ENCODE measurements at places on chromosomes 16 and 17.

DNA sequence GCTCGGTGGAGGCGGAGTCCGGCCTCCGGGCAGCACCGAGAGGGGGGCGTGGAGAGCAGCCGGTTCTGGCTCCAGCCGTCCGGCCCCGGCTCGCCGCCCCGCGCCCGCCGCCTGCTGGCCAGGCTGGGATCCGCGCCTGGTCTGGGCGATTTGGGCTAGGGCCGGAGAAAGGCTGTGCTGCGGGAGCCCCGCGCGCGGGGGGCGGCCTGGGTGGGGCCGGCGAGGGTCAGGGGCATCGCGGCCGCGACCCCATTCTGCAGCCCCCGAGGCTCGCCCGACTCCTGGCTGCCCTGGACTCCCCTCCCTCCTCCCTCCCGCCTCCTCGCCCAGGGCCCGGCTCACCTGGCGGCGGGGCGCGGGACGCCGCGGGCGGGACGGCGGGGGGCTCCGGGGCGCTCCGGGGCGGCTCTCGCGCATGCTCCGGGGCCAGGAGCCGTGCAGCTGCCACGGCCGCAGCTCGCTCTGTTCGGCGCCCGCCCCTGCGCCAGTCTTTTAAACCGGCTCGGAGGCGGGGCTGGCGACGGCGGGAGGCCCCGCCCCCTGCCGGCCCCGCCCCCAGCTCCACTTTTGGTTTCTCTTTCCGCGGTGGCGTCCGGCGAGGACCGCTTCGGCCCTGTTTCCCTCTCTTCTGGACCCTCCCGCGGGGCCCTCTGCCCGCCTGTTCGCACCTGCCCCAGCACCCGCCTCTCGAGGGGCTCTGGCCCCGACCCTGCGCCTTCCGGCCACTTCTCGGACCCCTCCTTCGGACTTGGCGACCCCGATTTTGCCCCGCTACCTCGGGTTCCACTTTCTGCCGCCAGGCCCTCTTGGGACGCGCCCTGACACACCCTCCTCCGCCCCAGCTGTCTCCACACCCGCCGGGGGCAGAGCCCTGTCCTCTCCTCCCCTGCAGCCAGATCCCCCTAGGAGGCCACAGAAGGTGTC lies at the start of gene SOCS1:
Gene SOCS1 (minus strand): TSS at position 468 of the 924 bp plus-strand sequence. CDS start 726 bp downstream, outside the sequence.
- DNase-seq, result no peak

- no peak for DNase-seq
Measured at GRCh38 chr17:58968426-58969061, 138.1 kb downstream of the TRIM37 start.

GRCh38 chr17:42340691-42341127 lies 47.5 kb downstream of the STAT3 start:
- no peak for DNase-seq

DNA sequence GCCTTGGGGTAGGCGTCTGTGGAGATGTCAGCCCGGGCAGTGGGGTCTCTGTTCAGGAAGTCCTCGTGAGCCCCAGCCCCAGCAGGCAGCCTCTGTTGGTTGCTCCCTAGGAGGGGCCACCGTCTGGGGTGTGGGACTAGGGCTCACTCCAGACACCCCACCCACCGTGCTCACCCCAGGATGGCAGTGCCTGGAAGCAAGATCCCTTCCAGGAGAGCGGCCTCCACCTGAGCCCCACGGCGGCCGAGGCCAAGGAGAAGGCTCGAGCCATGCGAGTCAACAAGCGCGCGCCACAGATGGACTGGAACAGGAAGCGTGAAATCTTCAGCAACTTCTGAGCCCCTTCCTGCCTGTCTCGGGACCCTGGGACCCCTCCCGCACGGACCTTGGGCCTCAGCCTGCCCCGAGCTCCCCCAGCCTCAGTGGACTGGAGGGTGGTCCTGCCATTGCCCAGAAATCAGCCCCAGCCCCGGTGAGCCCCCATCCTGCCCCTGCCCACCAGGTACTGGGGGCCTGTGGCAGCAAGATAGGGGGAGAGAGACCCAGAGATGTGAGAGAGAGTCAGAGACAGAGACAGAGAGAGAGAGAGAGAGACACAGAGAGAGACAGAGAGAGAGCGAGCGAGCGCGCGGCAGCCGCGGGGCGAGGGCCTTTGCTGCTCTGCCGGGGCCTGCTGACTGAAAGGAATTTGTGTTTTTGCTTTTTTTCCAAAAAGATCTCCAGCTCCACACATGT lies 9.8 kb downstream of the NTHL1 start:
- no peak for DNase-seq

- DNase-seq, result no peak
Measured at GRCh38 chr17:62727916-62728672, 80.0 kb downstream of the MARCHF10 start.

DNA sequence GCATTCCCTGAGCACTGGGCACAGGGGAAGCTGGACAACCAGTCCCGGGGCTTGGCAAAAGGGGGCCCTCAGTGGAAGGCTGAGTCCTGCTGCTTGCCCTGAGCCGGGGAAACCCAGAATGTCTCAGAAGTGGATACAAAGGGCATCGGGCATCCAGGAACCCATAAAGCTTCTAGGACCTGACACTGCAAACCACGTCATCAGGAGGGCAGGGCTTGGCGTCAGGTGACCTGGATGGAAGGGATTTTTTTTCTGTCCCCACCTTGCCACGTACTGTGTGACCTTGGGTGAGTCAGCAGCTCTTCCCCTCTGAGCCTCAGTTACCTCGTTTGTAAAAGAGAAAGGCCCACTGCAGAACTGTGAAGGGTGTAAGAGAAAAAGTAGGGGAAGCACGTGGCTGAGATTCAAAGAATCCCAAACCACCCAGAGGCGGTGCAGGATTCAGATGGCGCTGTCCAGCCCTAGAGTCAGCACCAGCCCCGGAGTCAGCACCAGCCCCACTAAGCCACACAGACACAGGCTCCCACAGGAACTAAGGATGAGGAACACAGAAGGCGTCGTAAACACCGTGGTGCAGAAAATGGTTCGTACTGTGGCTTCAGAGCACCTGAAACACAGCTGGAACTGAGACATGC lies 53.7 kb downstream of the C16orf95 start:
- no peak for DNase-seq

DNA sequence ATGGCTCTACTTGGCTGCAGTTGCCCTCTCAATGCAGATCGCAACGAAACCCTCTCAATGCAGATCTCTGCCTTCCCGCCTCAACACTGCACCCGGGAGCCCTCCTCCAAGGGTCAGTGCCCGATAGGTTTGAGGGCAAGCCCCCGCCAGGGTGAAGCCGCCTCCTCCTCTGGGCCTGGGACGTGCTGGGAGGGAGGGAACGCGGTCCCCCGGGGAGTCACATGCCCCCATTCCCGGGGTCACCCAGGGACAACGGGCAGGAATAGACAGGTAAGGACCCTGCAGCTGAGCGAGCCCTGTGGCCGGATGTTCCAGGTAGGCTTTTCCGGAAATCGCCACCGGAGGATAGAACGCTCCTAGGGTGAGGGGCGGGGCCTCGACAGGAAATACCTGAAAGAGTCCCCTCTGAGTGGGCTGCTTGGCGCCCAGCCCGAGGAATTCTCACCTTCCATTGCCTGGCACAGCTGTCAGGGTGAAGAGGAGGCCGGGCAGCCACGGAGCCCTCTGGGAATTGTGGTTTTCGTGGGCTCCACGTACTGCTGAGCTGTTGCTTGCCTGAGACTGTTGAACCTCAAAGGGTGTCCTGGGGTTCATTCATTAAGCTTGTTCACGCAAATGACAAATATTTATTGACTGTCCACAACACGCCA lies 12.8 kb downstream of the ZNF174 start:
- no peak for DNase-seq

DNA sequence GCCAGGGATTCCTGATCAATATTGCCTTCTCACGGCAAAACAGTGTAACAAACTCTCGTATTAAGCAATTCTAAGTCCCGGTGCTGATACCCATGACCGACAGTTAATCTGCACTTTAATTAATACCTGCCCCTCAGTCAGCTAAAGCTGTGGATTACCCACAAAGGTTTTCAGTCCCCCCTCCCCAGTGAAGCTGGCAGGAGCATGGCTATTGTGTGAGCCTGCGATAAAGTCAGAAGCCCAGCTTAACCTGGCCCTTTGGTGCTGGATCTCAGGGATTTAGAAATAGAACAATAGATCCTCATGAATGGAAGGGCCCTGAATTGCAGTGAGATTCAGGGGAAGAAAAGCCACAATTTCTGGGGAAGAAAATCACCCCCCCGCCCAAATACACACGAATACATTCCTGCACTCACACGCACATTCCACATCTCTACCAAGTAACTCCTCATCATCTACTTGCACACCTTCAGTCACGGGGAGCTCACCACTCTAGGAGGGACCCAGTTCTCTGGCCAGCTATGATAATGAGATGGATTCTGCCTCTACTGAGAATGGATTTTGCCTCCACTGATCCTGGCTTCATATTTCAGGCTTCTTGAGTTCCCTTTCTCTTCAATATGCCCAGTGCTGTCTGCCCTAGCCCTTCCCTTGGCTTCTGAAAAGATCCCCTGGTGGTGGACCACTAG lies 102.6 kb downstream of the WSCD1 start:
- no peak for DNase-seq

GRCh38 chr17:36743130-36743529 lies 141.7 kb downstream of the MRM1 start:
- no peak for DNase-seq

DNA sequence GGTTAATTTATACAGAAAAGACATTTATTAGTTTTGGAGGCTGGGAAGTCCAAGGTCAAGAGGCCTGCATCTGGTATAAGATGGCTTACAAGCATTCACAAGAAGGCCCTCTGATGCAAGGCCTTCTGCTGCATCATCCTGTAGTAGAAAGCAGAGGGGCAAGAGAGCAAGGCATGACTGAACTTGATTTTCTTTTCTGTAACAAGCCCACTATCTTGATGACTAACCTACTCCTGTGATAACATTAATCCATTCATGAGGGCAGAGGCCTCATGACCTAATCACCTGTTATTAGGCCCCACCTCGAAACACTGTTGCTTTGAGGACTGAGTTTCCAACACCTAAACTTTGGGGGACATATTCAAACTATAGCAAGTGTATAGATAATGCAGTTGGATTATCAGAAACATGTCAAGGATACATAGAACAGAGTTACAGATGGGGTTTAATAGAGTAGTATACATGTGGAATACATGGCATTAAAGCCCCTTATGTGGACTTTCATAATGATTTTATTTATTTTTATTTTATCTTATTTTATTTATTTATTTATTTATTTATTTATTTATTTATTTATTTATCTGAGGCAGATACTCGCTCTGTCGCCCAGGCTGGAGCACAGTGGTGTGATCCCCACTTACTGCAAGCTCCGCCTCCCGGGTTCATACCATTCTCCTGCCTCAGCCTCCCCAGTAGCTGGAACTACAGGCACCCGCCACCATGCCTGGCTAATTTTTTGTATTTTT lies 88.2 kb downstream of the CHD9 start:
- no peak for DNase-seq

DNA sequence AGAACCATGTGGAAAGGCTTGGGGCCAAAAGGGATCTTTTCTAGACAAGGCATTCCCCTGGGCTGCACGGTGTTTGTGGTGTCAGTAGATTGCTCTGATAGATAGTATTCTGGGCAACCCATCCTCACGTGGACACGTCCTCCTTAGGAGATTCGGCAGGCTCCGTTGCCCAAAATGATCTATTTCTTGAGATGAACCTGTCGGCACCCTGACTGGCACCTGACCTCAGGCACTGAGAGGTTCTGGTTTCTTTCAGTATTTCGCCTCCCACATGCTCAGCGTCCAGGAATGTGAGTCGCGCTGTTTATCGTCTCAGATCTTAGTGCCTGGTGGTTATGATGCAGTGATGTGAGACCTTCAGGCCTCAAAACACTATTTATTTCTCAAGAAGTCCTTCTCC lies 89.7 kb downstream of the MARCHF10 start:
- DNase-seq, result no peak

GRCh38 chr16:57863434-57864160 lies 61.3 kb upstream of the KIFC3 start:
- no peak for DNase-seq

DNA sequence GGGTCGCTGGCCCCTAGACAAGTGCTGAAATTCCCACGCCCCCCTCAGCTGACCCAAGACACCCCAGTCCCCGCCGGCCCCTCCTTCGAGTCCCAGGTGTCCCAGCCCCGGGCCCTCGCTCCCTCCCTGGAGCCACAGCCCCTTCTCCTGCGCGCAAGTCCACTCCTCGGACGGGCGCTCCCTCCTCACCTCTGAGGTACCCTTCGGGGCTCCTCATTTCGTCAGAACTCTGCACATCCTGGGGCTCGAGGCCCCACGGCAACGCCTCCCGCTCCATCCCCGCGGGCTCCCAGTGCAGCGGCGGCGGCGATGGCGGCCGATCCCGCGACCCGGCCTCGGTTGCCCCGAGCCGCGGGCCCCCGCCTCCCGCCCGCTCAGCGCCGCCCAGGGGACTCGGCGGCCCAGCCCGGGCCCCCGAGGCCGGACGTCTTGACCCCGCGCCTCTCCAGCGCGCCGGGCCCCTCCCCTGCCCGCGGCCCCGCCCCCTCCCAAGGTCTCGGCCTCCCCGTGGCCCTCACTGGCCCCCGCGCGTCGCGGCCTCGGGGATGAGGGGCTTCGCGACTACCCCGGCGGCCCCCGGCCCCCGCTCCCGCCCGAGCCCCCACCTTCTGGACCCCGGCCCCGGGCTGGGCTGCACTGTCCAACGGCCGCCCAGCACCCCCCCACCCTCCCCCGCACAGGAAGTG lies at the start of gene ZNF768:
Gene ZNF768 (minus strand): TSS at position 430 of the 686 bp plus-strand sequence. CDS start 153 bp downstream, at position 277.
- DNase-seq, result no peak

- peak; percentile 29 for DNase-seq
Measured at GRCh38 chr16:68074850-68075555, 10.2 kb upstream of the NFATC3 start.

GRCh38 chr17:67624886-67625656 lies 92.7 kb upstream of the NOL11 start:
- DNase-seq, result no peak

DNA sequence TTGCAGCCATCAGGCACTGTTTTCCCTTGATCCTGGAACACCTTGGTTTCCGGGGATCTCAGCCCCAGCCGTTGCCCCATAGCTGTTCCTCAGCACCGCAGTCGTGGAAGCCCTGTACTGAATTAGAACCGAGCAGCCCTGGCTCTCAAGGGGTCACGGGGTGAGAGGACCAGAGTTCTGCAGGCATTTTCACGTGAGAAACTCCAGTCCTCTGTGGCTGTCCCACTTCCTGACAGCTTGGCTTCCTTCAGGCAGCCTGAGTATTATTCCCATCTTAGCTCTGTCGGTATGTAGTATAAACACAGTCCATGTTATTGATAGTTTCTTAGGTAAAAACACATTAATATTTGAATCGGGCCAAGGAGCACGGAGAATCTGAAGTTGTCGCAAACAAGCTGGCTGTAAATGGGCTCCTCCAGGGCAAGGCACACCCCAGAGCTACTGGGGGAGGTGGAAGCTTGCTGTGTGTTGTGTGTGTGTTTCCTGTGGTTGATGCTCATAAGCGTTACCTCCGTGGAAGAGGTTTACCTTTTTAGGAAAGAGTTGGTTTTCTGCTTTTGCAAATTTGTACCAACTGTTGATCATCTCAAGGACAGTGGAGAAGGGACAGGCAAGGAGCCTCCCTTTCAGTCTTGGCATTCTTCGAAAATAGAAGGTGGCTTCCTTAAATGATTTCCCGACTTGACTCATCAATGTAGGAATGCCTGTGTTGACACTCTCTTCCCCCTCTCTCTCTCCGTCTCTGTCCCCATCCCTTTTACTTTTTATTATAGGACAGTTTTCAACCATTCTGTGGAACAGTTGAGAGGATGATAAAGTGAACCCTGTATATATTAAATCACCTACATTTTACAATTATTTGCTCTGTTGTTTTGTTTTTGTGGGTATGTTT lies 208.9 kb upstream of the CHMP6 start:
- no peak for DNase-seq

GRCh38 chr16:69241926-69242325 lies 55.0 kb downstream of the SNTB2 start:
- no peak for DNase-seq

- DNase-seq, result no peak
Measured at GRCh38 chr16:83113317-83113716, 486.5 kb downstream of the CDH13 start.

GRCh38 chr17:9646546-9646885 lies 1.2 kb downstream of the USP43 start:
- no peak for DNase-seq
